ENCODE measurements at places on chromosomes 5 and 9.
A peak's percentile ranks its signal among the peaks of the same experiment; 100 is the strongest.

GRCh38 chr9:120724757-120725400 lies 10.6 kb upstream of the MEGF9 start:
- no peak for DNase-seq

GRCh38 chr9:125088752-125089151 lies 54.6 kb downstream of the SCAI start:
- DNase-seq, result no peak

DNA sequence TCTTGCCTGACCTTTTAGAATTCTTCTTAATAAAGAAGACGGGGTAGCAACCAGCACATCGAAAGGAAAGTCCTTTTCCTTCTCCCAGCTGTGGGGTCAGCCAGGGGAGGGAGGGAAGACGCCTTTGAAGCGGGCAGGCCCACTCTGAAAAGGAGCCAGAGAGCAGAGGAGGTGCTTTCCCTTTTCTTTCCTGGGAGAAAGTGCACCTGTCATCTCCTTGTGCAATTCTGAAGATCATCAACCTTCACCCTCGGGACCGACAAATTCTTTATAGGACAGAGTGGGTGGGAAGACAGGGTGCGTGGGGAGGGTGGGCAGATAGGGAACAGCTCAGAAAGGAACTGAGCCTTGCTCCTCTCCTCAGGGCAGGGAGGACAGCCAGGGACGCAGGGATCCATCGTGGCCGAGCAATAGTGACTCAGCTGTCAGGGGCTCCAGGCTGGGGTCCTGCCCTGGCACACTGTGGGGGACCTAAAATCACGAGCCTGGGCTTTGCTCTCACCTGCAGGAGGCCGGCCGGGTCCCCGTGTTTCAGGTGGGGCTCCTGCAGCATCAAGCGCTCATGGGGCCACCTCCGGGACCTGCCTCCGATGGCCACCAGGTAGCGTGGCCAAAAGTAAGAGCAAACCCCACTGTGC lies 141.0 kb downstream of the OLFM1 start:
- DNase-seq, result no peak

- DNase-seq, result no peak
Observed at GRCh38 chr9:98962861-98963260, 19.2 kb downstream of the COL15A1 start.

DNA sequence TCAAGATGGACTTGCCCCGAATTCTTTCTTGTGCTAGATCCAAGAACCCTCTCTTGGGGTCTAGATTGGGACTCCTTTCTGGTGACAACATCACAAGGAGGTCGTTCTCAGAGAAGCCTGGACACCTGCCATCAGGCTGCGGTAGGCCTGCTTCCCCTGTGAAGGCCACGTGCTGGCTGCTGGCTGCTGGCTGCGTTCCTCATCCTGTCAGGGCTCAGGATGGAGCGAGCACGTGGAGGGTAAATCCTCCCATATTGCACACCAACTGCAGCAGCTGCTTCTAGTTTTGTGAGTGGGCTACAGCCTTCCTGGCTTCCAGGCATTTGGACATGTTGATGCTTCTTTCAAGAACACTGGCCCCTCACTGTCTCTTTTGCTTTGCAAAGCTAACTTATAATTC lies 95.6 kb downstream of the HSPA4 start:
- DNase-seq, result no peak

DNA sequence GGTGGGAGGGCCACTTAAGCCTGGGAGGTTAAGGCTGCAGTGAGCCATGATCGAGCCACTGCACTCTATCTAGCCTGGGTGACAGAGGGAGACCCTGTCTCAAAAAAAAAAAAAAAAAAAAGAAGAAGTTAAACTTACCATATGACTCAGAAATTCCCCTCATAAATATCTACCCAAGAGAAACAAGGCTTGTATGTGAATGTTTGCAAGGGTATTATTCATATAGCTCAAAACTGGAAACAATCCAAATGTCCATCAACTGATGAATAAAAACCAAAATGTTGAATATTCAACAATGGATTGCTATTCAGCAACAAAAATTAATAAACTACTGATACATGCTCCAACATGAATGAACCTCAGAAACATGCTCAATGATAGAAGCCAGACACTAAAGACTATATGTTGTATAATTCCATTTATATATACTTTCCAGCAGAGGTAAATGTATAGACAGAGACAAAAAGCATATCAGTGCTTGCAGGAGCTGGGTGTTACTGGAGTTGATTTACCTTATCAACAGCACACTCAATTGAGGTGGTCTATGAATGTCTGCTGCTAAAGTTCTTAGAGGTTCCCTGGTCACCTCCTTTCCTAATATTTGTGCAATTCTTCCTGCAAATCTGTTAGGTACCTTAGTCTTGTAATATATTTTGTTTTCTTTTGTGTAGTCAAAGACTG lies 5.3 kb upstream of the SREK1 start:
- no peak for DNase-seq

- no peak for DNase-seq
Observed at GRCh38 chr5:143826951-143827444, 15.0 kb downstream of the HMHB1 start.

- DNase-seq, result no peak
Observed at GRCh38 chr5:157026789-157027424, 32.0 kb downstream of the HAVCR1 start.

DNA sequence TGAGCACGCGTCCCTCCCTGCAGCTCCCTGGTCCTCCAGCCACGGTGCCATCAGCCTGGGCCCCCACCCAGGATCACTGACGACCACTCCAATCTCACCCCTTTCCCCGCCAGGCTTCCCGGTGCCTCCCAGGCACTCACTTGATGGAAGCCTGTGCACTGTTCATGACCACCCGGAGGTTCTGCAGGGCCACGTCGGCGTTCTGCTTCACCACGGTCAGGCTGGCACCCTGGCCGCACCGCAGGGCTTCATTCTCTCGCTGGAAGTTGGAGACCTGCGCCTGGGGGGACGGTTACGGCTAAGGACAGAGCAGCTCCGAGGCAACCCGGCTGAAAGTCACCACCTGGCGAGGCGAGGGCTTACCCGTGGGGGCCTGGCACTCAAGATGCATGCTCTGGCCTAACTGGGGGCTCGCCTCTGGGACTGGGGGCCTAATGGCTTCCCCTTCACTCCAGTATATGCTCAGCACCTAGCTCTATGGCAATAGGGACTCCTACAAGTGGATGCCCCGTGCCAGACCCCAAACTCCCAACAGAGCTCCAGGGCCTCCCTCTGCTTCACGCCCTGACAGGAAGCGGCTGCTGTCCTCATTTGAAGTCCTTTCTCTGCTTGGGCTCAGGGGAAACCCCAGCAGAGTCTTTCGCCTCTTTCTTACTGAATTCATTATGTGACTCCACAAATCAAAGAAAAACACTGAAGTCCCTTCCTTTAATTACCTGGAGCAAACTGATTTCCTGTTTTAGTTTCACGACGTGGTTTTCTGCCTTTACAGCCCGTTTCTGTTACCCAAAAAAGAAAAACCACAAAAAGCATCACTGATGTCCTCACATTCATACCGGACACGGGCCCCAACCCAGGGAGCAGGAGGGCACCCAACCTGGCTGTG lies 4.2 kb upstream of the SNAPC4 start:
- peak; percentile 46 for DNase-seq

- peak; percentile 33 for DNase-seq
Observed at GRCh38 chr9:35910613-35911359, 1.5 kb downstream of the SPAAR start.

GRCh38 chr5:1325870-1326531 lies 18.9 kb downstream of the CLPTM1L start:
- no peak for DNase-seq

- DNase-seq, result no peak
Observed at GRCh38 chr9:116156621-116157314, 3.2 kb downstream of the PAPPA start.

DNA sequence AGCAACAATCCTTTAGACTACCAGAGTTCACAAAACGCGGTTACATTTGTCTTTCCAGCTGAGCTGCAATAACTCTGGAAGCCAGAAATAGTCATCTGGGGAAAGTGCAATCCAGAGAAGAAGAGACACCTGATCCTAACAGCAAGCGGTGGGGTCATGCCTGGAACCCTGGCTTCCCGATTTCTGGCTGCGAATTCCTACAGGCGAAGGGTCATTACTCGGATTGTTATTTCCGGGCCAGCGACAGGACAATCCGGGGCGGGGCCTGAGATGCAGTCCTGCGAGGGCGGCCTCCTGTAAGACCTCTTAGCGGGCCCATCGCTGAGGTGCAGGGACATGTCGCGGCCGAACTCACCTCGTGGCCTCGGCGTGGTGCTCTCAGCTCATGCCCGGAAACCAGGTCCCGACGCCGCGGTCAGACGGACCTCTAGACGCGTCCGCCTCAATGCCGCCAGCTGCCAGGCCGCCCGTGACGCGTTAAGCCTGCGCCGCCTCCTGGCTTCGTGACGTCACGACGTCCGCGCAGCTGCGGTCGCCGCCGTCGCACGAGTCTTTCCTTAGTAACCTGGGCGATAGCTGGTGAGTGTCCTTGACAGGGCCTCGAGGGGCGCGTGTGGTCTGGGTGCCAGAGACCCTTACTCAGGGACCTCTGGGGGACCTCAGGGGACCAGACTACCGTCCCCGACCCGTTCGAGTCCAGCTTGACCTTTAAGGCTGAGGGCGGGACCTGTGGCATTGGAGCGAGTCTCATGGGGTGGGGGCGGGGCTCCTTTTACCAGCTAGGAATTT lies at the start of the genes MRRF and RBM18:
Gene MRRF, plus strand, starts transcription at position 523 of the 789 bp plus-strand sequence. CDS start 6,010 bp downstream, outside the sequence.
Gene RBM18, minus strand, starts transcription at position 481 of the 789 bp plus-strand sequence. CDS start 3,348 bp downstream, outside the sequence.
- DNase-seq, result peak; percentile 92

DNA sequence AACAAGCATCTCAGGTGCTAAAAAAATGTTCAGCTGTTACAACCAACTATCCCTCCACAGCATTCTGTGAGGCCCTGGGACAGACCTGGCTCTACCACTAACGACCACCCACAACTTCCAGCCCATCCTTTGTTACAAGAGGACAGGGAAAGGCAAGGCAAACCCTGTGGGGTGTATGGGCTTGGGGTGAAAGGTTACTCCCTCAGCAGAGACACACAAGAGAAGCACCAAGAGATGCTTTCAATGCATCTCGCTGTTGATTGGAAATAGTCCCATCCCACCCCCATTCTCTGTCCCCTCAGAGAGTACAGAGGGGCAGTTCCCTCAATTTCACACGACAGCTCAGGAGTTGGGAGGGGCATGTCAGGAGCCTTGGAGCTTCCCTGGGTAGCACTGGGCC lies 234.1 kb downstream of the CAAP1 start:
- no peak for DNase-seq

DNA sequence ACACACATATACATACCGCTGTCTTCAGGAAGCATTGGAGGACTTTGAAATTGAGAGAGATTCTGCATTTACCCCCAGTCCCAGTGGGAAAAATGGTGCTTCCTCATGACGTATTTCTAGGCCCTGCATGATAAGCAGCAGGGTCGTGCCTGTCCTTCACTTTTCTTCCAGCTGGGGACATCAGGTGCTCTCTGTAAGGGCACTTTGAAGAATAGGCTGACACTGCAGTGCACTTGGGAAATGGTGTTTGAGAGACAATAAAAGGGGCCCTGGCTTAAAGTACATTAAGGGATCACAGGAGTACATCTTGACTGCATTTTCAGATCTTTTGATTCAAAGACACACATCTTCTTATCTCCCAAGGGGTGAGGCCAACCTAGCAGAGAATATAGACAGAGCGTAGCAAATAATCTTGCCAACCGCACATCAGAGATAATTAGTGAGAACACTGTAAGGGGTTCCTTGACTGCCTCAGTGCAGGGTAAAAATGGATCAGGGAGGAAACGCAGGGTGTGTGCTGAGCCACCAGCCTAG lies 437.9 kb downstream of the CSNK1G3 start:
- no peak for DNase-seq

DNA sequence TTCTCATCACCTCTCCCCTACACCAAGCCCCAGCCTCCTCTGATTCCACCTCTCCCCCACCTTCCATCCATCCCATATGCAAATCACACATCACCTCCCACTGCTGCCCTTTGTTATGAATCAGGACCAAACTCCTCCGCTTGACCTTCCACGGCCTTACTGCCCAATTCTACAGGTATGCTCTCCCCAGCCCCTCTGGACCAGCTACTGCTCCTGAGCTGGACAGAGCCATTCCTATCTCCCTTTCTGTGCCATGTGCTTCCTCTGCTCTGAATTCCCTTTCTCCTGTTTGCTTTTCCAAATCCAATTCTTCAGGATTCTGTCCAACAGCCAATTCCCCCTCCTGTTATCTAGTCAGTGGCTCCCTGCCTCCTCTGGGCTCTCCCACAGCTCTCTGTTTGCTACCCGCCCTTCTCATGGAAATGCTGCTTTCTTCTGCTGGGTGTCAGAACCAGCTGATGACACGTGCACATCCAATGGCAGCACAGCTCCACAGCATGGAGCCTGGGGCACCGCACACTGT lies 8.3 kb downstream of the FABP6 start:
- no peak for DNase-seq

GRCh38 chr5:125486634-125487033 lies 740.2 kb upstream of the ZNF608 start:
- DNase-seq, result no peak

DNA sequence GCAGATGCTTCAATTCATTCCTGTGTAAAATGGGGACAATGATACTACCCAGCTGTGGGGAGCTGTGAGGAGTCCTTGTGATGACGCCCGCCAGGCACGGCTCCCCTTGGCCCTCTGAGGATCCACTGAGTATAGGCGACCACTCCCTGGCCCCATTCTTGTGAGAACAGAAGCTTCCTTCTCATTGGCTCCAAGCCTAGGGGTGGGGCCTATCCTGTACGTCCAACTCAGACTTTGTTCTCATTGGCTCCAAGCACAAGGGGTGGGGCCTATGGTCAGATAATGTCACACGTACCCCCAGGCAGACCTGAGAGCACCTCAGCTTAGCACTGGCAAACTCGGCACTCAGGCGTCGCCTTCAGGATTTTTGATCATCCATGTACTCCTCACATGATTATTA lies 232.9 kb upstream of the MVB12B start:
- DNase-seq, result no peak

- DNase-seq, result no peak
Observed at GRCh38 chr5:133847301-133847700, 121.1 kb downstream of the C5orf15 start.

DNA sequence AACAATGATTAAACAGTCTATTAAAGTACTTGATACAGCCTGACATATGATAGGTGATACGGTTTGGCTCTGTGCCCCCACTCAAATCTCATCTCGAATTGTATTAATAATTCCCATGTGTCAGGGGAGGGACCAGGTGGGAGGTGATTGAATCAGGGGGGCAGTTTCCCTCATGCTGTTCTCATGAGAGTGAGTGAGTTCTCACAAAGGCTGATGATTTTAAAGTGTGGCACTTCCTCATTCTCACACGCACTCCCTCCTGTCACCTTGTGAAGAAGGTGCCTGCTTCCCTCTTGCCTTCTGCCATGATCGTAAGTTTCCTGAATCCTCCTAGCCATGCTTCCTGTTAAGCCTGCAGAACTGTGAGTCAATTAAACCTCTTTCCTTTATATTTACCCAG lies 40.1 kb upstream of the TARS1 start:
- DNase-seq, result no peak

GRCh38 chr5:10981932-10982331 lies 220.9 kb upstream of the DAP start:
- no peak for DNase-seq

DNA sequence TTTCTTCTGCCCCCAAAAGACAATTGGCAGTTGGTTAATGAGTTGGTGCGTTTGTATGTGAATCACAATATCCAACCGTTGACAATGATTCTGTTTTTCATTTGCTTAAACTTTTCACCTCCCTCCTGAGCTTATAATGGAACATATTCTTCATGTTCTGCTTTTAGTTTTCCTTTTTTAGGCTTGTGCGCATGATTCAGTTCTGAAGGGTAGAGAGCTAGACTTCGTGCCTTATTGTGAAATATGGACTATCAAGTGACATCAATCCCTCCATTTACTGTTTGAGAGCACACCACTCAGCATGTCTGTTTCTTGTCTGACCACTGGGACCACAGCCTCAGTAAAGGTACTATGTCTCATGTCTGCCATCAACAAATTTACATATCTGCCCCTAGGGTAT lies 30.5 kb upstream of the LPAR1 start:
- DNase-seq, result no peak
